ENCODE measurements at places on chromosomes 6 and 20.

GRCh38 chr20:63017826-63018411 lies 11.2 kb upstream of the BHLHE23 start:
- no peak for DNase-seq

DNA sequence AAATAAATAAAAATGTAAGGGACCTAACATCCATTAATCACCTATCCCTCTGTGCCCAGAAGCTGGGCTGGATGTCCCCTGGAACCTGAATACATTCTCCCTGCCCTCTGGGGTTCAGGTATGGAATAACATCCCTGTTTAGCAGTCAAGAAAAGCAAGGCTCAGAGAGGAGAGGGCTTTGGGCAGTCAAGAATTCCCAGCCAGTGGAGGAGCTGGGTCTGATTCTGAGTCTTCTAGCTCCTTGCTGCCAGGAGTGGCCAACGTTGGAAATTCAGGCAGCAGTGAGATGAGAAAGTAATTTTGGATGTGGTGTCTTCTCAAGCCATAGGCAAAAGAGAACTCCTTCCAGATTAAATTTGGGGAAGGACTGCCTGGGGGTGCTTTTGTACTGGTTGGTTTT lies 42.6 kb upstream of the ZNFX1 start:
- peak; percentile 39 for DNase-seq

GRCh38 chr6:170532867-170533488 lies 20.1 kb downstream of the PSMB1 start:
- no peak for DNase-seq

DNA sequence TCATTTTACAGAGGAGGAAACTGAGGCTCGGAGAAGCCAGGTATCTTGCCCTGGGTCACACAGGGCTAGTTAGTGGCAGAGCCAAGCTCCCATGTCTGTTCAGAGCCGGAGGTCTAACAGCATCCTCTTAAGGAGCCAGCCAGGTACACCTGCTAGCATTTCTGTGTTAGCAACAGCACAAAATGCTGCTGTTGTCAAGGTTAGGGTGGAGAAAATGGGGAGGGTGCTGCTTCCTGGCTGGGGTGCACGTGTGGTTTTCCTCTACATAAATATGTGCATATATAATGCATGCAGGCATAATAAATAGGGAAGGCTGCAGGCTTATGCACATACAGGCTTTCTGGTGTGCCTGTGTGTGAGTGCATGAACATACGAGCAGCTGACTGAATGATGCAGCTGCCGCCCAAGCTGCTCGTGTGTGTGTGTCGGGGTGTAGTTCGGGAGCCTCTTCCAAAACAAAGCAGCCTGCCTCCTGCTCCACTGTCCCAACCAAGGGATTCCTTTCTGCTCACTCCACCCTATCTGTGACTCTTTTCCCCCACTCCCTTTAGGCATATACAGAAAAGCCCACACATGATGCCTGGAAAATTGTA lies 86.6 kb downstream of the CD40 start:
- DNase-seq = no peak

GRCh38 chr20:17995967-17996819 lies 27.4 kb downstream of the MGME1 start:
- peak; percentile 76 for DNase-seq

- peak; percentile 75 for DNase-seq
Measured at GRCh38 chr6:27672113-27672799, 199.4 kb upstream of the ZNF184 start.

DNA sequence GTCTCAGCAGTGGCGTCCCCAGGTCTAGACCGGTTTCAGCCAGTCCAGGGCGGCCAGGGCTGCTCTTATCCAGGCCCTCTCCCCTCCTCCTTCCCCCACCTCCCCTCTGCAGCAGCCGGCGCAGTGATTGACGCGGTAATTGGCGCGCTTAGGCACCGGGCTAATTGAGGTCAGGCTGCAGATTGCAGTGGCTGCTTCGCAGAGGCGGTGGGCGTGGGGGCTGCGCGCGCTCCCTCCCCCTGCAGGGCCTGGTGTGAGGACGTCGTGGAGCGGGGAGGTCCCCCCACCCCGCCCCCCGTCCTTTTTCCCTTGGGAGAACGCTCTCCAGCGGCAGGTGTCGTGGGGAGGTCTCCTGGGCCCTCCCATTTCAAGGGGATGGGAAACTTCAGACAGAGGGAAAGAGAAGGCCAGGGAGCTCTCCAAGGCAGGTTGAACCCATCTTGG lies 70.4 kb upstream of the BLCAP start:
- no peak for DNase-seq

- peak; percentile 63 for DNase-seq
Measured at GRCh38 chr6:36852481-36853147, 13.4 kb upstream of the CPNE5 start.

DNA sequence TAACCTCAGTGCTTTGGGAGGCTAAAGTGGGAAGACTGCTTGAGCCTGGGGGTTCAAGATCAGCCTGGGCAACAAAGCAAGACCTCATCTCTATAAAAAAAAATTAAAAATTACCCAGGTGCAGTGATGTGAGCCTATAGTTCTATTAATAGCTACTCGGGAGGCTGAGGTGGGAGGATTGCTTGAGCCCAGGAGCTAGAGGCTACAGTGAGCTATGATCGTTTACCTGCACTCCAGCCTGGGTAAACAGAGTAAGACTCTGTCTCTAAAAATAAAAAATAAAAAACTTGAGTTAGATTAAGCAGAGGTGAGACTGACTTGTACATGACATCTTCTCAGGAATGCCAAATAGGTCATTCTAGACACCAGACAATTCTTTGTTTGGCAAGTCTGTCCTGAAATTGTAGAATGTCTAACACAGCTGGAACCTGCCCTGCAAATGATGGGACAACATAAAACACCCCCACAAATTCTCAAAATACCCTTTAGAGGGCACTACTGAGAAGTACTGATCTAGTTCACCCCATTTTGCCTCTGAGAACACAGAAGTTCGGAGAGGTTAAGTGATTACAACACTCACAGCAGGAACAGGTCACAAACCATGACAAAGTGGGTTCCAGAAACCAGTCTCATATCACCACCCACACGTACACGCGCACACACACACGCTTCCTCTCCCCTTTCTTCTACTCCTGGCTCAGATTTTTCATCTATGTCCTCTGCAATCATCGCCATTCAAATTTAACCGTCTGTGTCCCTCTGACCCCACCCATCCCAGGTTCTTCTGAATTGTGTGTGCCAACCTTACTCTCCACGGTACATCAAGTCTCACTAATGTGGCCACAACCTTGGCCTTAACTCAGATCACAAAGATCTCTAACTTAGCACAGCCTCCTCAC lies 38.3 kb downstream of the ARHGAP18 start:
- no peak for DNase-seq

- no peak for DNase-seq
Measured at GRCh38 chr6:134172706-134173365, 120.4 kb upstream of the SLC2A12 start.

DNA sequence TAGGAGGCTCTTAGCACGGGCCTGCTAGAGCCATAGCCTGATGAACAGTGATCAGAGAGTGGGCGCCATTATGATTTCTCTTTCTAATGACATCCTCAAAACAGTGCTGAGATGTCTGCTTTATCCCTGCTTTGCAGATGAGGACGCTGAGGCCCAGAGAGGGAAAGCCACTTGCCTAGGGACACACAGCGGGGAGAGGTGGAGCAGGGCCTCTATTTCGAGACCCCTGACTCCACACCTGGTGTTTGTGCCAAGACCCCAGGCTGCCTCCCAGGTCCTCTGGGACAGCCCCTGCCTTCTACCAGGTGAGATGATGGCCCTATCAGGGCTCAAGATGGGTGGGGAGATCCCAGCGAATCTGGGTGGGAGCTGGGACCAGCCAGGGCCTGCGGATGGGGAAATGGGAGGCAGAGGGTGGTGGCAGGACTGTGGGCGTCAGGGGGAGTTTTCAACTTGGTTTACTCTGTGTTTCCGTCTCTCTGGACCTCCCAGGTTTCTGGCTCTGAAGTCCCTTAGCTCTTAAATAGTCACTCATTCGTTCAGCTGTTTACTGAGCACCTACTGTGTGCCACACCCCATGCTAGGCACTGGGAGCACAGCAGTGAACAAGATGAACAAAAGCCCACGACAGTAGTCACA lies 36.7 kb downstream of the SRC start:
- no peak for DNase-seq

DNA sequence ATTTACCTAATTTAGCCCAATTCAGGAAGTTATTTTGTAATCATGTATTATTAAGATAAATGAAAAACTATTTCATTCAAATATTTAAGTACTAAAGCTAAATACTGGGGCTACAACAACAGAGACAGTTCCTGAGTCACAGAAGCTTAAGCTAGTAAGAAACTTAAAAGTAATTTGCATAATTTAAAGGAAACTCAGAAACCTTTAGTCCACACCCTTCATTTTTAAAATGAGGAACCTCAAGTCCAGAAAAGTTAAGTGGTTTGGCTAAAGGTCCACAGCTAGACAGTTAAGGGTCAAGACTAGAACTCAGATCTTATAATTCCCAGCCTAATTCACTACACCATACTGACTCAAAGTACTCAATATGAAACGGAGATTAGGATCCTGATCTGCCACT lies 7.2 kb downstream of the LMBRD1 start:
- no peak for DNase-seq
